ENCODE measurements at places on chromosomes 1 and 21.

GRCh38 chr1:116226017-116226416, 114.8 kb downstream of the MAB21L3 start:
- no peak for DNase-seq

GRCh38 chr1:19322481-19322880, 10.4 kb downstream of the SLC66A1 start:
- no peak for DNase-seq

DNA sequence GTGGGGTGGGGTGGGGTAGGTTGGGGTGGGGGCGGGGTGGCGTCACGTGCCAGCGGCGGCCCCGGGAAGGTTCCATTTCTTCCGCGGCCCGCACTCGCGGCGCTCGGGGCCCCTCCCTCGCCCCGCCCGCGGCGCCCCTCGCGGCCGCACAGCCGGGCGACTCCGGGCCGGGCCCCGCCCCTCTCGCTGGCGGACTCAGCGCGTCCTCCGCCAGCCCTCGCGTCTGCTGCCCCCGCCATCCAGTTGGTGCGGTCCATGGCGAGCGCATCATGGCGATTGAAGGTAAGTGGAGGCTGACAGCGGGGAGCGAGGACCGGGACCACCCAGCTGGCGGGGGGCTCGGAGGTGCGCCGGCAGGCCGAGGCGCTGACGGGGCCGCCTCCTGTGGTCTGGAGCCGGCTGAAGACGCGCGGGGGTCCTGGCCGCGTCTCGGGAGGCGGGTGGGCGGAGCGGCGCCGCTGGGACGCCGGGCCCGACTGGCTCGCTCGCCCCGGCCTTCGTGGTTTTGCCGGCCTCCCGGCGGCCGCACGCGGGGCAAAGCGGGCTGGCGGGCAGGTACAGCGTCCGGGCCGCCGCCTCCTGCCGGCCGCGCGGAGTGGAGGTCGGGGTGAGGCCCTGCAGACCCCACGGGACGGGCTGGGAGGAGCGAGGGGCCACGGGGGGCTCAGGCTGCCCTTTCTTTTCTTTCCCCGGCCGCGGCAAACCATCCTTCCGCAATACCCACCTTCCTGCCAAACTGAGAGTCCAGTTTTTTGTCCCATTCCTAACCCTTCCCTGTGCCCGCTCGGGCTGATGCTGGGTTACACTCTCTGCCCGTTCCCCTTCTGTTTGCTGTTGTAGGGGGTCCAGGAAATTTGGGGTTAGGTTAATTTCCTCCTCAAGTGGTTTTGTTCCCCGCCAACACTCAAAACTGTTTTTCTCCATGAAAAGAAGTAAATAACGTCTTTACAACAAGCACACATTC, at the start of gene SYT14:
Gene SYT14, plus strand, starts transcription at position 222 of the 964 bp plus-strand sequence. Its CDS starts 48 bp downstream, at position 270.
- DNase-seq = peak; percentile 39

DNA sequence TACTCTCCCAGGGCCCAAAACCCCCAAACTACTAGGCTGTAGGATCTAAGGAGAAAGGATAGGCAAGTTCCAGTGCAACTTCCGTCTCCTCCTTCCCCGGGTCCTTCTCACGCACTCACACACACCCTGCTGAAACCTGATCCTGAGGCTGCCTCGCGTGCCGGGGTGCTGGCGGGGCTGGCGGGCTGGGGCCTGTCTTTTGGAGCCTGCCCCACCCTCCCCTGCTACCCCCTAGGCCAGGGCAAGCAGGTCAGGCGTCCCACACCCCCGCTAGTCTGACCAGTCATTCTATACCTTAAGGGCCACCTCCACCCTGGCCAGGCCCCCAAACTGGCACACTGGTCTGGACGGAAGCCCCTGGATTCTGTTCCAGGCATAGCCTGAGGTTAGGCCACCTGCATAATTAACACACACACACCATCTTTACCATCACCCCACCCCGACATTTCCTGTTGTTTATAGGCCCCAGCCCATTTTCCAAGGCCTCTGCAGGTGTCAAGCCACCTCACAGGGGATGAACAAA, 48.3 kb upstream of the ARTN start:
- no peak for DNase-seq

GRCh38 chr1:225474439-225474985, 46.7 kb upstream of the LBR start:
- no peak for DNase-seq

GRCh38 chr21:34639882-34640788, 25.2 kb upstream of the RCAN1 start:
- DNase-seq = no peak

- DNase-seq = no peak
These were observed 17.4 kb upstream of the MYOG start for GRCh38 chr1:203103216-203103615.

DNA sequence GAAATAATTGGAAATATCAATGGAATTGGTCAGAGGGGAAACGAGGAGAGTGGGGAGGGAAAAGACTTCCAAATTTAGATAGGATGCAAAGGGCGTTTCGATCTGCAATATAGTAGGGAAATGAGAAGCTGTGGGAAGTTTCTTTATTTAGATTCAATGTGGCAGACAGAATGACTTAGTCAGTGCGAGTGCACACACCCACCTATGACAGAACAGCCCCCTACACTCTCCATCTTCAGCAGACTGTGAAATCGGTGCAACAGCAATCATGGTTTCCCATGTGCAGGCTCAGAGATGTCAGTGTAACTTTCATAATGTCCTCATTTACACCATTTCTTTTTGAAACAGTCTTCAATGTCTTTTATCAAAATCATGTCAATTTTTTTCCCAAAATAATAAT, 46.0 kb downstream of the DIP2A start:
- DNase-seq = no peak

DNA sequence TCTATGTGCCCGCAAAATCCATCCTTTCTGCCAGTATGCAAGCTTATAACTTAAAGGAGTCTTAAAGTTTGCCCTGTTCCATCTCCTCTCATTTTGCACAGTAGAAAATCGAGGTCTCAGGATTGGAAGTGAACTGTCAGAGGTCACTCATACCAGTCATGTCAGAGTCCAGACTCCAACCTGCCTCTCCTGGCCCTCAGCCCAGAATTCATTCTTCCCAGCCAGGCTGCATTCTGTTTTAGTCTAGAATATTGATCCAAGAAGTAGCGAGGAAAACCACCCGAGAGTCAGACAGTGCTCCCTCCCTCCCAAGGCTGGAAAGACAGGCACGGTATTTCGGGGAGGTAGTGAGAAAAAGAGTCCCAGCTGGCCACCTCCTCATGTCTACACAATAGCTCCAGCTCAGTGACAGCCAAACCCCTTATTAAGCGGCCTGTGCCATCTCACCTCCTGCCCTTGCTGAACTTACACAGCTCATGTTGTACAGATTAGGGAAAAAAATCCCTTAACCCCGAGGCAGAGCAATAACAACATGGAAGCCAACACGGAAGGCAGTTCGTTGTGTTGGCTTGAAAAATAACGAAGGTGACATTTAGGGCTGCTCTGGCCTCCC, 89.4 kb downstream of the OMA1 start:
- DNase-seq = no peak

- DNase-seq = no peak
These were observed 389.3 kb upstream of the BEND5 start for GRCh38 chr1:49166031-49166430.

DNA sequence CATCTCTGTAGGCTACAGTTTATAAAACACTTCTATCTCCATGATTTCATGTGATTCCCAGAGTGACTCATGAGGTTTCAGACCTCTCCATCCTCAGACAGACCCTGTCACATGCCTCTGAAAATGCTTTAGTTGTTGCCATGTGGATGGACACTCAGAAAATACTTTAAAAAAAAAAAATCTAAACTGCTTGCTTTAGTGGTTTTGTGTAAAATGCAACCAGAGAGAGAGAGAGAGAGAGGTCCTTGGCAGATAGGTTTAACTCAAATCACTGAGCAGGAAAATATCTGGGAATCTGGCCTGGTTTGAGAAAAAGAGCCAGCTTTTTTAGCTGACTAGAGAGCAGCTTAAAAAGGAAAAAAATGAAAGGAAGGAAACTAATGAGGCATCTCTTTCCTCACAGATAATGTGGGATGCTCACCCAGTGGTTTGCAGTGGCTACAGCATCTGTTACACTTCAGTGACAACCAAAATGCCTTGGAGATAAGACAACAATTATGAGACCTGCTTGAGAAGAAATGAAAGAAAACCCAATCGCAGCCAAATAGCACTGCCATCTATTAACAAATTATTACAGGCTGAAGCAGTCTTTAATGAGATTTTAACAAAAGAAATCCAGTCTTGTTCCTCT, 54.6 kb upstream of the SYT14 start:
- peak; percentile 66 for DNase-seq

- no peak for DNase-seq
These were observed 99.3 kb upstream of the RALGPS2 start for GRCh38 chr1:178625695-178626094.

DNA sequence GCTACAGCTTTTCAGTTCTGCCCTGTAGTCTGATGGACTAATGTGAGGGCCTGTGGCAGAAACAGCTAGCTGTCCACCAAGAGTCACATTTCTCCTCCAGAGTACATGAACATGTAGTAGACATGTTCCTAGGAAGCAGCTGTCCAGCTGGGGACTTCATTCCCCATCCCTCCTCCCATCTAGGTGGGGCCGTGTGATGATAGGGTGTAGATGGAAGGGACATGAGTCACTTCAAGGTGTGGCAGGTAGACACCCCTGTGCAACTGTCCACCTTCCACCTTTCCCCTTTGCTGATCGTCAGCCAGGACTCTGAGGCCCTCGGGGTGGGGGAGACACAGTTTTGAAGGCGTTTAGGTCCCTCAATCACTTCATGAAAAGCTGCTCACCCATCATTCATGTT, 3.6 kb upstream of the RD3 start:
- DNase-seq = no peak

GRCh38 chr1:91221017-91221416, 183.6 kb downstream of the HFM1 start:
- no peak for DNase-seq

GRCh38 chr1:213266983-213267772, 216.1 kb downstream of the RPS6KC1 start:
- no peak for DNase-seq

DNA sequence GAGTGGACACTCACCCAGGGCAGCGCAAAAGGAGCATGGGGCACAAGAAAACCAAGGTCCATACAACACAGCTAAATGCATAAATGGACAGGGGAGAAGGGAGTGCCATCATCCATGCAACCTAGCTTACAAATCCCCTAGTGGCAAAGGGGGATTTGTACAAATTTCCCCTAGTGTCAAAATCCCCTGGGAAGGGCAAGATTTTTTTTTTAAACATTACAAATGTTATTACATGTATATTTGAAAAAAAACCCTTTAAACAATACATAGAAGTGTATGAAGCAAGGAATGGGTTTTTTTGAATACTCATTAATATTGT, 89.6 kb upstream of the IVNS1ABP start:
- DNase-seq = no peak

- DNase-seq = no peak
These were observed 481 bp downstream of the CCDC163 start for GRCh38 chr1:45499415-45499769.

DNA sequence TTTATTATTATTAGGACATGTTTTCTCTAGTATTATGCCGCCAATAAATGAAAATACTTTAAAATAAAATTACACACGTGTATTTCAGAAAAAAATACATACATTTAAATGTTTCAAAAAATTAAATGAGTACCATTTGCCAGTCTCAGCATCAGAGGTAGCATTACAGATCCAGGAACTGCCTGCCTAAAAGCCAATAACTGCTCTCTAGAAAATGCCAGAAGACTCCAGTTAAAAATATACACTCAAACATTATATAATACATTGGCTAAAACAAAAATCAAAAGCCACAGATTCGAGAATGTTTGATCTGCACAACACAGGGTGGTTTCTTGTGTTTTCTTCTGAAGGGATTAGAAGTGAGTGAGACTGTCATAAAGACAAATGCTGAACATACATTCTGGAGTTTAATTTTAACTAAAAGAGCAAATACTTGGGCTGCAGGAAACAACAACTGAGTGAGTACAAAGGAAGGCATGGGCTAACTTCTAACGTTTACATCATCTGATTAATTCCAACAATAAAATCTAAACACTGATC, 105.5 kb downstream of the RERE start:
- DNase-seq = no peak

DNA sequence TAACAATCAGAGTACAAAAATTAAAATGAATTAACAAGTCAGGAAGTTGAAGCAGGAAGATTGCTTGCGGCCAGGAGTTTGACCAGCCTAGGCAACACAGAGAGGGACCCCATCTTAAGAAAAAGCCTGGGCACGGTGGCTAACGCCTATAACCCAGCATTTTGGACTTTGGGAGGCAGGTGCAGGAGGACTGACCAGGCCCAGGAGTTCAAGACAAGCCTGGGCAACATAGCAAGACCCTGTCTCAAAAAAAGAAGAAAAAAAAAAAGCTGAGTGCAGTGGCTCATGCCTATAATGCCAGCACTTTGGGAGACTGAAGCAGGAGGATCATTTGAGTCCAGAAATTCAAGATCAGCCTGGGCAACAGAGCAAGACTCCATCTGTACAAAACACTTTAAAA, 38.5 kb downstream of the TESK2 start:
- DNase-seq = no peak

GRCh38 chr1:161185732-161186311, 8.5 kb upstream of the B4GALT3 start:
- DNase-seq = no peak

DNA sequence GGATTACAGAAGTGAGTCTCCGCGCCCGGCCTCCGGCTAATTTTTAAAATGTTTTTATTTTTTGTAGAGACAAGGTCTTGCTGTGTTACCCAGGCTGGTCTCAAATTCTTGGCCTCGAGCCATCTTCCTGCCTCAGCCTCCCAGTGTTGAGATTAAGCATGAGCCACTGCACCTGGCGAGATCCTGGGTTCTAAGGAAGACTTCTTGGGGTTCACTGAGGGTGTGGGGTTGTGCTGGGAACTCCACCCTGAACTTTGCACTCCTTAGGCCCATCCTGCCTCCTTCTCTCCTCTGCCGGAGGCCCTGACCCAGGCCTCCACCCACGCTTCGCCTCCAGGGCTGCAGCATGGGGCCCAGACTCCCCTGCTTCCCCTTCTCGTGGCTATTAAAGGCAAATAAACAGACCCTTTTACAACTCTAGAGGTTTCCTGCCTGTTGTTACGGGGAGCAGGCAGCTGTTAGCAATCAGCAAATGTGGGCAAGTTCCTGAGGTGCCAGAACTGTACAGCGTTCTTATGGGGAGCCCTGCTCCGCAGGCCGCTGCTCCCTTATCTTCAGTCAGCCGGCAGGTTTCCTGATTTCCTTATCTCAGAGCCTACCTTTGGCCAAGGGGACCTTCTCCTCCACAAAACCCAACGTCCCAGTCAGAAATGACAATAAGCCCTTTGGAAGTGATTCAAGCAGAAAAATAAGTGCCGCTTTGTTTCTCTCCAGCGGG, 41.0 kb upstream of the LIN9 start:
- DNase-seq = no peak

- DNase-seq = peak; percentile 61
These were observed 57.4 kb downstream of the OLIG1 start for GRCh38 chr21:33127154-33127867.

GRCh38 chr1:206004826-206005225, 1.6 kb upstream of the RAB7B start:
- peak; percentile 14 for DNase-seq

- DNase-seq = no peak
These were observed 56.5 kb downstream of the LAMC2 start for GRCh38 chr1:183242556-183242955.

DNA sequence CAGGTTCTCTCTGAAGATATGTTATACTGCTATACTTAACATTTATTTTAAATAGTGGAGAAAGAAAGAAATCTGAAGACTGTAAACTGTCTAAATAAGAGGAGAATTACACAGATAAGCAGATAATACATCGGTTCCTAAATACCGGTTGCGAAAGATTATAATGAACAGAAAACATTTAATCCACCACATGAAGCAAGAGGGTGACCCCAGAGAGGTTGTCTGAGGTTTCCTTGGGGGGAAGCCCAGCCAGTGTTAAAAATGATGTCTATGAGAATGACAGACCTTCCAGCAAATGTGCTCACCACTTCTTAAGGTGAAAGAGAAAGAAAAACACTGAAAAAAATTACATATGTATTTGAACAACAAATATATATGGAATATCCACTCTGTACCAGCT, 356.4 kb upstream of the KAZN start:
- no peak for DNase-seq

Measured in fibroblast of skin of right quadriceps (primary cell).